Bronchus fibroblast of lung (primary cell): ENCODE measurements at places on chromosomes 16 and 17. TPM values are rescaled to one million over a fixed set of nuclear protein-coding genes. Genes with fewer than 3 reads are reported as not detected.

The ERN2 gene
- total RNA-seq: 0.45 TPM in 1 of 2 replicates, not detected in the other

The GPR139 gene
- total RNA-seq: not detected in 2 replicates

The ASGR1 gene
- 0.34 and 1.2 TPM in 2 replicates for total RNA-seq

The SEZ6L2 gene
- 1.7 and 3.4 TPM in 2 replicates for total RNA-seq

The CACNG3 gene
- not detected in 2 replicates for total RNA-seq

The PLD6 gene
- 0.84 and 1.6 TPM in 2 replicates for total RNA-seq

The TUBB3 gene
- 733 and 767 TPM in 2 replicates for total RNA-seq

The TMEM92 gene
- under 0.01 and 0.15 TPM in 2 replicates for total RNA-seq

The SLC35G6 gene
- total RNA-seq: not detected in 2 replicates

The LGALS9 gene
- 0.67 and 0.89 TPM in 2 replicates for total RNA-seq
